ENCODE measurements at places on chromosomes 3 and 15.

DNA sequence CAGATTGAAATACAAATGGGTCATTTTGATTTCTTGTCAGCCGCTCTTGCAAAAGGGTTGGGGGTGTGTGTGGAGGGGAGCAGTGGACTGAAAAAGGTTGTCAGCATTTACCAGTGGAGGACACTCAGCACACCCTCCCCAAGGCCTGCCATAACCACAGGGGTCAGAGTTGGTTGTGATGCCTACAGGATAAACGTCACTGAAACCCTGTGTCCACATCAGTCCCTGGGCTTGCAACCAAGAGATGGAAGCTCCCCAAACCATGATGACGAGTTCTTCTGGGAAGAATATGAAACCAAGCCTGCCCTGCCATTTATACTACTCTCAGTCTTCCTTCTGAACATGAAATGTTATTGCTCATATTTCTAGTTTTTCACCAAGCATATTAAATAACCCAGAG, 54.0 kb upstream of the UMPS start:
- DNase-seq: no peak

DNA sequence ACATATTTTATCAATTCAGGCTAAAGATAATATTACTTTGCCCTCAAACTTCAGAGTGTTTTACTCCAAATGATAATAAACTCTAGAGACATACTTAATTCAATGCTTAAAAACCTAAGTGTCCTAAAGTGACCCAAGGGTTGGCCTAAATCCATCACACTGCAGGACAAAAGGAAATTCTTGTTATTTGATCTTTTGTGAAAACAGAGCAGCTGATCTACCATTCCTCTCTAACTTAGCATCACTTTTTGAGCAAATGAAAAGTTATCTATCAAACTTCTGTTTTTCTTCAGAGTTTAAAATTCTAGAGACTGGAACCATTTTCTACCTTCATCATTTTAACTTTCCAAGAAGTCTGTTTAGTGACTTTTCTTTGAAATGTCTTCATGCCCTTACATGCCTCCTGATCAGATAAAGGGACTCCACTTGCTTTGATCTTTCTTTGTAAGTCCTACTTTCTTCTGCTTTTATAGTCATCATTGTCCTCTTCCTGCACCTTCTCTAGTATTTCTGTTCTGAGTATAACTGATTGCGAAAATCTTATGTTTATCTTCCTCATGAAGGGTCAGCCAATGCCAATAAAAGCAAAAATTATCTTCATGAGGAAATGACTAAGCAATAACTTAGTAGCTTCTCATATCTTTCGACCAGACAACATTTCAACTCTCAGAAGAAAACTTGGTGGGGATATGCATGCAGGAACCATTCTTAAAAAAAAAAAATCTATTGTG, 378.7 kb upstream of the TGFBR2 start:
- no peak for DNase-seq

DNA sequence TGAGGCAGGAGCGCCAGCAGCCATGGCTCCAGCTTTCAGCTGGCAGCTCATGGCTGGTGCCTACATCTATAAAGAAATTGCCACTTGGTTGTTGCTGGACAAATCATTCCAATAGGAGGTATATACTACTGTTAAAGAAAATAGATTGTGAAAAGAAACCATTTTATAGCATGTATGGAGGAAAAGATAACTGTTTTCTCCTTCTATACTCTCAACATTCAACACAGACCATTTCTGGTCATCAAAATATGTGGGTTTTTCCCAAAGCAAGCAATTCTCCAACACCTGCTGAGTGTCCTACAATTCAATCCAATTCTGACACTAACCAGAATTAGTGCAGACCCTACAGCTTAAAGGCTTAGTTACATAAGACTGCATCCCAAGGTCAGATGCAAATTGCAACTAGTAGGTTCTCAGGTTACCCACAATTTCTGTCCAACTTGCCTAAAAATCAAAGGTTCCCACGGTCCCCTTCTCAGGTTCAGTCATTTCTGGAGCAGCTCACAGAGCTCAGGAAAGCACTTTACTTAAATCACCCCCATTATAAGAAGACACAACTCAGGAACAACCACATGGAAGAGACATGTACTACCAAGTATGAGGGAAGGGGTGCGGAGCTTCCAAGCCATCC, 42.4 kb upstream of the STRIT1 start:
- DNase-seq: no peak

DNA sequence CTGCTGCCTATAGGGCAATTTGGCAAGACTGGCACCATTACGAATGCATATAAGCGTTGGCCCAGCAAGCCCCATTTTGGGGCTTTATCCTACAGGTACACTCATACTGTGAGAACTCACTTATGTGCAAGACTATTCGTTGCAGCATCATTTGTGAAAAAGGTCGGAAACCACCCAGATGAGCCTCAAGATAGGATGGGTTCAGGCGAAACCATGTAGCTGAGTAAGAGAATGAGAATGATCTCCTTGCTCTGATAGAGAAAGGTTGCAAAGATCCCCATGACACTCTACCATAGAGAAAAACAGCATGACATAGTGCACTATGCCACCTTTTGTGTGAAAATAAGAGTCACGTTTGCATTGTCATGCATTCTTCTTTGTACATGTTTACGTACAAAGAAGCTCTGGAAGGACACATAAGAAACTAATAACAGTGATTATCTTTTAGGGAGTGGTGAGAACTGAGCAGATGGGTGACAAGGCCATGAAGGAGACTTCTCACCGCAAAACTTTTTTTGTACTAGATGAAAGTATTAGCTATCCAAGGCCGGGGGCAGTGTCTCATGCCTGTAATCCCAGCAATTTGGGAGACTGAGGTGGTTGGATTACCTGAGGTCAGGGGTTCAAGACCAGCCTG, 50.0 kb downstream of the RHCG start:
- DNase-seq: no peak

DNA sequence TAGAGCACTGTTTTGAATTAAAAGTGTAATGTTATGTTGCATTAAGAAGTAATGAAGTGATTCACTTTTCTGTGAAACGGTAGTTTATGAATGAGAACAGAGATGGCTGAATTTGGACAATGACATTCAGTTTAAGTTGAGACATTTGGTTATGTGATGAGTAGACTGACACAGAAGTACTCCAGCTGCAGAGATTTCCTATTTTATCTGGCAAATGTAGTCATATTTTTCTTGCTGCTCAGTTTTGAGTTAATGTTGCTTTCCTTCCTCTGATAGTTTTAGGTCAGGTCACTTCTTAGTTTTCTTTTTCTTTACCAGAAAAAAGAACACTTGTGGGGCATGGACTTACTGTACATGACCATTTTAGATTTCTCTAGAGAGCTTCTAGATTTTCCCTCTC, 51.2 kb downstream of the ASB7 start:
- DNase-seq: no peak

- no peak for DNase-seq
Measured at GRCh38 chr3:7658294-7658693, 797.4 kb downstream of the GRM7 start.

DNA sequence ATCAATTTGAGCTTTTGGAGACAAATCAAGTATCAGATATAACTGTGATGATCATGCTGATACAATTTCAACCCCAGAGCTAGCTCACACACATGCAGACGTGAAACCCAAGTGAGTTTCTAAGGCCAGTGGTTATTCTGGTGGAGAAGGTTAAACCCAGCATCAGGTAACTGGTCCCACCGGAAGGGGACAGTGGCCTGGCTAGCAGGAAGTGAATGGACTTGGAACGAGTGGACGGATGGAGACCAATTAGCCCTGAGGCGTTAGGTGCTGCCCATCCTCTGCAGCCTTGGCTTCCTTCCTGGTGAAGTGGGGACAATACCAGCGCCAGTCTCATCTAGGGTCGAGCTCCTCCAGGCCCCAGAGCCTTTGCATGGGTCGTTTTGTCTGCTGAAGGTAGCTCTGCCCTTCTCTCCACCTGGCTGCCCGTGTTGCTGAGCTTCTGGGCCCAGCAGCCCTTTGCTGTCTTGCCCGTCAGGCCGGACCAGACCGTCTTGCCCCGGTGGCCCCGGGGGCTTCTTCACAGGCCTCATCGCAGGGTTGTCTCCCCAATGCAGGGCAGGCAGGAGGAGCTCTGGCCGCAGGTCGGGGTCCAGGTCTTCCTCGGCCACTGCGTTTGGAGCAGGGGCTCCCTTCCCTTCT, 915 bp upstream of the KCTD6 start:
- DNase-seq: peak; percentile 62

DNA sequence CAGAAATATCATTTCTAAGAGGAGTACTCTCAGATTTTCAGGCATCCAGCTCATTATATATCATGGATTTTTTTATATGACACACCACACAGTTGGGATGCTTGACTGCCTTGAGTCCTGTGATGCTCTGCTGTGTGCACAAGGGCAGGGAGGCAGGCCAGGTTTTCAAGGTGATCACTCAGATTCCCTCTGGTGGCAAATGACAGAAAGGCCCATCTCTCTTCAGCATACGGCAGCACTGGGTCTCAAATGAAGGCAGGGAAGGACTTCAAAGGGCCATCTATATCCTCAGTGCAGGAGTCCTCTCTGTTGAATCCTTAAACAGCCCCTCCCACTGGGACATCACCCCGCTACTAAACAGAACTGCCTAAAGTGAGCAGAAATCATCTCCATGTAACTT, 54.8 kb upstream of the MYO5C start:
- no peak for DNase-seq

- no peak for DNase-seq
Measured at GRCh38 chr15:79451361-79451999, 19.3 kb downstream of the MINAR1 start.

GRCh38 chr15:66019368-66019767, 150.1 kb downstream of the RAB11A start:
- no peak for DNase-seq

DNA sequence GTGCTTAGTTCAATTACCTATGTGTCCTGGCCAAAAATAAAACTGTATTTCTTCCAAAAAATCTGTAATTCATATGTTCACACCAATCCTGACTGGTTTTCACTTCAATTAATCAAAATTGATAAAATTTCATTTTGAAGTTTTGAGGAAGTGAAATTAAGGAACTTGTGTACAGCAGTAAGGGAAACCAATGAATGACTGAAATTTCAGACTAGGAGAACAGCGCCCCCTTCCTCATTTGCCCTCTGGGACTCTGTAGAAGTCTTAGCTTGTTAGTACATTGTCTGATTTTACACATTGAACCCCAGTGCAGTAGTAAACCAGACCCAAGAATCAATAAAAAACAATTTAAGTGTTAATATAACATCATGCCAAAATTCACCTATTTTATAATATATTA, 495.3 kb upstream of the AGTR1 start:
- DNase-seq: no peak

GRCh38 chr15:77481670-77482069, 61.0 kb downstream of the HMG20A start:
- DNase-seq: no peak

DNA sequence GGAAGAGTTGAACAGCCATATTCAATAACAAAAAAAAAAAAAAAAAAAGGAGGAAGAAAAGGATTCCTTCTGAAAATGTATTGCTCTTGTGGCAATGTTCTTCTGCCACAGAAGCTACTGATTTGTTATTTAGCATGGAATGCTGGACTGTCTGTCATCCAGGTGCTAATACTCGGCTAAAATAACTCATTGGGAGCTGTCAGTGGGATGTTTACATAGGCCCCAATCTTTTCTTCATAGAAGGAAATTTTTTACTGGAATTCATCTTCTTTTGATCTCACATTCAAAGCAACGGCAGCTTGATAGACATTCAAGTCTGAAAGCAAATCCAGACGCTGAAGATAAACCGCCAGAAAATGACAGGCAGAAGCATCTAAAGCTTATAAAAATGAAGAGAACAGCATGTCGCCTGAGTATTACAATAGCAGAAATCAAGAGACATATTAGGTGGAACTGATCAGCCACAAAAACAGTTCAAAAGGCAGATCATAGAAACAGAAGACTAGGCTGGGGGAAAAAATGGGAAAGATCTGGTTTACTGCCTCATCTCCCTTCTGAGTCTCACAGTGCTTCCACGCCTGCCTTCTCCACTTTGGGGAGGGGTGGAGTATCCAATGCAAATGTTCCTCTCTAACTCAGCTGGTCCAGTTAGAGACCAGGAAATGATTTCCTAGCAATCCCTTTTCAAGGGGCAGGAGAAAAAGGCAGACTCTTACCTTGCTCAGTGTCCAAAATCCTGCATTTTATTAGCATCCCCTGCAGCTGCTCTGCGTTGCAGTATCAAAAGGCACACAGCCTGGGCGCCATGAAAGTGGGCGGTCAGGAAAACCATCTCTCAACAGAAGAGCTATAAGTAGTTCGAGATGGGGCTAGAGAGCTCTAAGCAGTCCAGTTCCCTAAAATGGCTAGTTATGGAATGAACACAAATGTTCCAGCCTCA, 451.9 kb downstream of the FOXP1 start:
- DNase-seq: no peak

- DNase-seq: no peak
Measured at GRCh38 chr15:72098040-72098439, 19.9 kb downstream of the MYO9A start.

DNA sequence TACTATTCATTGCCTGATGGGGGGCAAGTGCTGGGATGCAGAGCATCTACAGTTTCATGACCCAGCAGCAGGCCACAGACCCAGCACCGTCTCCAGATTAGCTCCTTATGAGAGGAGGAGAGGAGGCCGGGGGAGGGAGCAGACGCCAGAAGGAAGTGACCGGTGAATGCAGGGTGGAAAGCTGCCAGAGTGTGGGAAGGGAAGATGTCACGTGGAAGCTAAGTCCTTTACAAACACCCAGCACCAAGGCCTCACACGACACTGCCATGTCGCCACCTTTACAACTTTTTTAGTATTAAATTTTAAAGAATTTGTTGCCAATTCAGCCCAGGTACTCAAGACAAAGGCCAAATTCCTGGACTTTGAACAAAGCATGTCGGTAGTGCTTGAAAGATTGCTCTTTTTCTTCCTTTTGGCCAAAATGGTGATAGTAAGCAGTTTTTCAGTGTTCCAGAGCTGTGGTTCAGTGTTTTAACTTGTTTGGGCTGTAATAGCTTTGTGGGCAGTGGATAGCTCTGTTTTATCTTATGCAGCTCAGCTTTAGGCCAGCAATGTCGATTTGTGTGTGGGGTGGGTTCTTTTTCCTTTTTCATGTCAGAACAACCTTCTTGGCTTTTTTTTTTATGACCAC, 58.2 kb downstream of the ZBTB38 start:
- DNase-seq: peak; percentile 57

GRCh38 chr3:46946856-46947545, 29.5 kb downstream of the CCDC12 start:
- DNase-seq: no peak

DNA sequence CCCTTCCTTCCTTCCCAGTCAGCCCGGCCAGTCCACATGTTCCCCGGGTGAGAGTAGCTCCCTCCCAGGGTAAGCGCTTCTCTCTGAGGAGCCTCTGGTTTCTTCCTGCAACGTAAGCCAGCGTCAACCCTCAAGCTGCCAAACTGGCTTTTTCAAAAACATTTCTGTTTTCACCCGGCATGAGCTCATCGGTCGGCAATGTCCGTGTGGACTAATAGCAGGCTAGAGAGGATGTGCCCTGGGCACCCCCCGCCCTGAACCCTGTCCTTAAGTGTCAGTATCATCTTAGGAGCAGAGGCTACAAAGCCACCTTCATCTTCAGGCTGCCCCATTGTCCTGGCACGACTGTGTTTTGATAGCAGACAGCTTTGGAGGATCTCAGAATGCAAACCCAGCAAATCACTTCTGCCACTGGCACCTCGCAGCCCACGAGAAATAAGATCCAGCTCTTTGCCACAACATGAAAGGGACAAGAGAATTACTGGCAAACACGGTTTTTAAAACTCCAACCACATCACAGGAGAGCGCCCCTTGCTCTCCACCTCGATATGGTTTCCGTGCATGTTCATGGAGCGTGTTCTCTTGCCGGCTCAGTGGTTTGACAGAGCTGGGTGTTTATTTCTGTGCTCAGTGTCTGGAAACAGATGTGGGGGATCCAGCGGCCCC, 9.9 kb downstream of the ALDH1A3 start:
- no peak for DNase-seq

GRCh38 chr3:64023187-64023860, at the start of gene PSMD6:
Gene PSMD6 (minus strand): TSS chr3:64023494. CDS start chr3:64023419, 75 bp downstream.
- DNase-seq: peak; percentile 85
